ENCODE measurements at places on chromosomes 2 and 18.

- no peak for DNase-seq
Measured at GRCh38 chr18:67081482-67082211, 434.9 kb downstream of the DSEL start.

DNA sequence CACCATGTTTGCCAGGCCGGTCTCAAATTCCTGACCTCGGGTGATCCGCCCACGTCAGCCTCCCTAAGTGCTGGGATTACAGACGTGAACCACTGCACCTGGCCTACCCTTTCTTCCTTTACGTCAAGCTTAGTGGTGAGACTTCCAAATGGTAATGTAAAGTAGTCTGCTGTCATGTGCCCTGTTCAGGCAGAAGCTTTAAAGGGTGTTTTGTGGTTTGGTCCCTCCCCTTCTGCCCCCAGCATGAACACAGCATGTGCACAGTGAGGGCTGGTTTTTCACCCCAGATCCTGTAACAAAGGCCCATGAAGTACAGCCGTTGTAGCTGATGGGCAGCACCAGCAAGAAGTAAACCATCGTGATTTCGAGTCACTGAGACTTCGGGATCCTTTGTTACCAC is 2.7 kb upstream of the DTYMK start:
- no peak for DNase-seq

- no peak for DNase-seq
Measured at GRCh38 chr2:161233858-161234431, 73.7 kb downstream of the TANK start.

- DNase-seq: no peak
Measured at GRCh38 chr2:235495373-235496238, 1.8 kb downstream of the AGAP1 start.

GRCh38 chr18:75658330-75658729 is 230.8 kb upstream of the SMIM21 start:
- no peak for DNase-seq

- no peak for DNase-seq
Measured at GRCh38 chr18:13429884-13430510, 211.4 kb downstream of the LDLRAD4 start.

GRCh38 chr2:159946326-159946999 is 116.0 kb downstream of the PLA2R1 start:
- DNase-seq: no peak

GRCh38 chr2:140744379-140744778 is 1386.4 kb downstream of the LRP1B start:
- no peak for DNase-seq

GRCh38 chr2:53708988-53709387 is 58.6 kb upstream of the CHAC2 start:
- DNase-seq: no peak

DNA sequence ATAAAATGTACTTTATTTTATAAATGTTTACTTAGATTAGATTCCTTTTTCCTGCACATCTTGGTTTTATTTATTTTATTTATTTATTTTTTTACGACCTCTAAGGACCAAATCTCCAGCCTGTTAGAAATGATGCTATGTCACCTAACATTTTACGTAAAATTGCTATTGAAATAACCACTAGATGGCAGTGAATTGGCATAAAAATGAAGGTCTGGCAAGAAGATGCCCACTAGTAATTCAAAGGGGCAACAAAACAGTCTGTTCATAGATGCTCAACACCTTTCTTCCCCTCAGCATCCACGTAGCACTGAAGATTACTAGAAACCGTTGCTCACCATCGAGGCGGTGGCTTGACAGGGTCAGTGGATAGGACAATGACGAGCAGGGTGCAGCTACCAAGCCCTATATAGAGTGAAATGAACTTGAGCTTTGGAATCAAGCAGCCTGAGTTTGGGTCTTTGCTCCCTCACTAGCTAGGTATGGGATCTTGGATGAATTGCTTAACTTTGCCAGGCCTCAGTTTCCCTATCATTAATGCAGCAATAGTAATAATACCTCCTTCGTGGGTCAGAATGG is 128.7 kb upstream of the L3MBTL4 start:
- DNase-seq: no peak

Data from CD4-positive, alpha-beta T cell treated with Interleukin-1 beta for 1 hour (primary cell).